ENCODE measurements at places on chromosomes 7 and 10. TPM values are rescaled to one million over a fixed set of nuclear protein-coding genes. Genes with fewer than 3 reads are reported as not detected.

GRCh38 chr7:129671266-129671665 lies 59.7 kb downstream of the NRF1 start:
- H3K27ac ChIP-seq, result no peak overlapping the region
- H3K4me1 ChIP-seq, result no peaks in the 10 kb centered on the region

METTL27 gene
- 1.6 TPM for total RNA-seq

TMEM236 gene
- total RNA-seq, result 0.17 TPM

DNA sequence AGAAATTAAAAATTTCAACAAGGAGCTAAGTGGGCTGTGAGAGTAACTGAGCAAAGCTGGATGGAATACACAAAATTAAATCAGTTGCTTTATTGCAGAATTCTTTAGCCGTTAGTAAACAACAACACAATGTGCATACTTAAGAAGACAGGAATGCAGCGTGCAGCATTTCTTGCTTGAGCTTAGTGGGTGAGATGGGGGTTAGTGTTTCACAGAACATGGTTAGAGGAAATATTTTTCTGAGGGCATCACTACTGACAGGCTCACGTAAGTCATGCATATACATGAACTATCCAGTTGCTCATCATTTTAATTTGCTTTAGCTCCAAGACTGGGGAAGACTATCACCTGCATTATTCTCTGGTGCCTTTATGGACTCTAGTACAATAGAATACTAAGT lies 80.8 kb downstream of the CD36 start:
- no peaks in the 10 kb centered on the region for H3K36me3 ChIP-seq
- no peak overlapping the region for H3K4me3 ChIP-seq
- H3K4me1 ChIP-seq, result no peaks in the 10 kb centered on the region
- DNase-seq, result no peak

TAS2R4 gene
- 0.42 TPM for total RNA-seq

DNA sequence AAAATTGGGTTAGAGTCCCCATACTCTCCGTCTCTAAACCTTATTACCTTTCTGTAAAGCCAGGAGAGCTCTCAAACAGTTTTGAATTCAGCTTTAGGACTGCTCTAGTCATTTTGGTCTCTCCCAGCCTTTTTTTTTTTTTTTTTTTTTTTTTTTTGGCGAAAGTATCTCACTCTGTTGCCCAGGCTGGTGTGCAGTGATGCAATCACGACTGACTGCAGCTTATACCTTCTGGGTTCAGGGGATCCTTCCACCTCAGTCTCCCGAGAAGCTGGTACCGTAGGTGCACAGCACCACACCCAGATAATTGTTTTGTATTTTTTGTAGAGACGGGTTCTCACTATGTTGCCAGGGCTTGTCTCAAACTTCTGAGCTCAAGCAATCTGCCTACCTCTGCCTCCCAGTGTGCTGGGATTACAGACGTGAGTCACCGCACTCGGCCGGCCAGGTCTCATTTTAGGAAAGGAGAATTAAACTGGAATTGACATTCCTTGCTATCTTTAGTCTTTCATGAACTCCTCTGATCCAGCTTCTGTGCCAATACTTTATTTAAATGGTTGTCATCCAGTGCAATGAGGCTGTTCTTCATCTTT lies 31.4 kb upstream of the RSU1 start:
- H3K27me3 ChIP-seq, result no peaks in the 10 kb centered on the region
- no peak overlapping the region for H3K27ac ChIP-seq
- H3K36me3 ChIP-seq, result no peaks in the 10 kb centered on the region
- H3K4me3 ChIP-seq, result no peak overlapping the region
- no peak for DNase-seq
- H3K4me1 ChIP-seq, result no peaks in the 10 kb centered on the region

Measured in liver (tissue), 10 donors.